ENCODE measurements at places on chromosomes 7 and 10.

DNA sequence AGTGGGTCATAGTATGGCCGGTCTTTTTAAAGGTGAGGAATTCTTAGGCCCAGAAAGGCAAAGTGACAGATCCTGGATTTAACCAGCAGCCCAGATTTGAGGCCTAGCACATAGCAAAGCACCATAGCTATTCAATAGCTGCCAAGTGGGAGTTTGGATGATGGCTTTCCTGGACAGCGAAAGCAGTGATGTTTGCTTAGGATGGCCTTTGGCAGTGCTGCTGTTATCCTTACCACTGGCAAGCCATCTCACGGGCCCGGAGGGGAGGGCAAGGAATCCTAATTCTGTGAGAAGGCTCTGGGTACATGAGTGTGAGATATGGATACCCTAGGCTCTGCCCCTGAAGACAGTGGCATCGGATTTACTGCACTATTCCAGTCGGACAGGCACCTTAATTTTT, 50.4 kb downstream of the TCF7L2 start:
- no peak for DNase-seq

DNA sequence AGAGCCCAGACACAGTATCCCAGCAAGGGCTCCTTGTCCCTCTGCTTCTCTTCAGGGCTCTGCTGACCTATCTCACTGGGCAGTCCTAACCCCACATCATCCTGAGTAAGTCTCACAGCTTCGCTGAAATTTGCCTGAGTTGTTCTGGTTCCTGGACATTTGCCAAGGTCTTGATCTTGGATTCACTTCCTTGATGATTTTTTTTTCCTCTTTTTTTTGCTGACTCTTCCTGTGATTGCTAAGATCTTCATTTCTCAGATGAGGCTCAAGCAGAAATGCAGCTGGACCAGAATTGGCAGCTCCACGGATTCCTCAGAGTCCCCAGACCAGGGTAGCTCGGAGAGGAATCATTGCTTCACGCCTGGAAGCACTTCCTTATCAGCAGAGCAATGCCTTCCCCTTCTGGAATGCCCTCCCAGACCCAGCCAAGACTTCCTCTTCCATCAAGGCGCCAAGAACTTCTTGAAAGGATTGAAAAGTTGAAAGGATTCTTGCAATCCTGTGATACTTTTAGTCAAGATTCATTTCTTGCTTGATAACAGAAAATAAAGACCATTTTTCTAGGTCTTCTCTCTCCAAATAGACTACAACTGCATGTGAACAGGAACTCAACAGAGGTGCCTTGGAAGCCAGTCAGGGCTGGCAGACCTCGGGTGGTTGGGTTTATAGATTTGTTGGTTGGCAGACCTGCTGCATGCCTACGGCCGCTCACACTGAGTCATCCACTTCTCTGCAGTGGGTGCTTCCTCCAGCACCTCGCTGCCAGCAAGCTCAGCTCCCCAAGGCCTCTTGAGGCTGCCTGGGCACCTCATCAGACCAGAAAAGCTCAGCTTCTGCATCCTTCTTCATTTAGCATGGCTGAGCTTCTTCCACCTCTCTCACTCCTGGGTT, 8.8 kb upstream of the AFAP1L2 start:
- no peak for DNase-seq

DNA sequence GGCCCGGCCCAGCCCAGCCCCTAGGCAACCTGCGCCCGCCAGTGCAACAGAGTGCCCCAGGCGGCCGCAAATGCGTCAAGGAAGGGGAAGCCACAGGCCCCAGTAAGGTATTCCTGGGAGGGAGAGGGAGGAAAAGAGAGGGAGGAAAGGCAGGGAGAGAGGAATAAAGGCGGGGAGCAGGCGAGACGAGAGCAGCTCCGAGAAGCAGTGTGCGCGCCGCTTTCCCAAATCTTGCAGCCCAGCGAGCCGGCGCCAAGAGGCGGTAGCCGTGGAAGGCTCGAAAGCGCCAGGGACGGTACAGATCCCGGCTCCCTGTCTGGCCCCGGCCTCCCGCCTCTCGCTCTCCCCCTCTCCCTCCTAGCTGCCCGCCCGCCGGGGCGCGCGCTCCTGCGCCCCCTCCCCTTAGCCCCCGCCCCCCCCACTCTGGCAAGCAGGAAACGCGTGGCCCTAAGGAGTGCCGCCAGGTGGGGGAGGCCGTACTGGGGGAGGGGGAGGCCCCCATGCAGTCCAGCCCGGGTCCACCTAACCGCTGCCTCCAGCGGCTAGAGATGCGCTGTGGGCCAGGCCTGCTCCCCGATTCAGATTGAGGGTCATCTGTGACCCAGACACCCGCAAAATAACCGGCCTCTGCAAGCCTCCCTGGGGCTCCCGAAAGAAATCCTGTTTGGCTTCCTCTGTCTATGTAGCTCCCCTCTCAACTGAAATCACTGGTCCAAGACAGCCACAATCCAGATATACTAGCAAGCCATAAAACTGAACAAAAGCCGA, 4.3 kb downstream of the HOXA10 start:
- peak; percentile 73 for DNase-seq

DNA sequence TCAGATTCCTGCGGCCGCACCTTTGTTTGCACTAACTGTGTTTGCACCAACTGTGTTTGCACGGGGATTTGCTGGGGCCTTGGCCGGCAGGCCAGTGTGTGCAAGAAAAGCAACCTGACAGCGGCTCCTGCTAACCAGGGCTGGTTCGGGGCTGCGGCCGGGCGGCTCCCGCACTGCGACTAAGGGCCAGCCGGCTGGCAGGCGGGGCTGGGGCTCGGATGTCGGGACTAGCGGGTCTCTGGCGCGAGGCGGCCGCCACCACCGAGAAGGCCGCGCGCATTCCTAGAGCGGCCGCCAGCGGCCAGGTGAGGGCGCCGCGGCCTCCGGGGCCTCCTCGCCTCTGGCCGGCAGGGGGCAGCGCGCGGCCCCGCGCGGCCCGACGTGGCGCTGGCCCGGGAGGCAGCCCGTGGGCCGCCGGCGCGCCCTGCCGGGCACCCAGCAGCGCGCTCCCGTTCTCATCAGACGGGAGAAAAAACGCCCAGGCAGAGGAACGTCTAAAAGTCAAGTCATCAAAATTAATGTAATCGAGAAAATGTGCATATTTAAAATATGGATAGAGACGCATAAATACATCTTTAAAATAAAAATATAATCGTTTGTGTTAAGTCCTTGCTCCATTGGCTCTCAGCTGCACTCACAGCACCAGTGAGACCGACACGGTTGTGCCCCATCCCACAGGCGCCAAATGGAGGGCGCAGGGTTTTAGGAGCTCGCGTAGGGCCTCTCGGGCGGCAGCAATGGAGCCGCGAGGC, 38.5 kb downstream of the ZNF777 start:
- DNase-seq: peak; percentile 46

- DNase-seq: no peak
These were observed 14.8 kb upstream of the CFAP46 start for GRCh38 chr10:132957131-132957530.

- peak; percentile 61 for DNase-seq
These were observed 1.7 kb upstream of the NEURL1 start for GRCh38 chr10:103491729-103492364.

GRCh38 chr7:8214244-8214824, 47.6 kb downstream of the ICA1 start:
- no peak for DNase-seq

DNA sequence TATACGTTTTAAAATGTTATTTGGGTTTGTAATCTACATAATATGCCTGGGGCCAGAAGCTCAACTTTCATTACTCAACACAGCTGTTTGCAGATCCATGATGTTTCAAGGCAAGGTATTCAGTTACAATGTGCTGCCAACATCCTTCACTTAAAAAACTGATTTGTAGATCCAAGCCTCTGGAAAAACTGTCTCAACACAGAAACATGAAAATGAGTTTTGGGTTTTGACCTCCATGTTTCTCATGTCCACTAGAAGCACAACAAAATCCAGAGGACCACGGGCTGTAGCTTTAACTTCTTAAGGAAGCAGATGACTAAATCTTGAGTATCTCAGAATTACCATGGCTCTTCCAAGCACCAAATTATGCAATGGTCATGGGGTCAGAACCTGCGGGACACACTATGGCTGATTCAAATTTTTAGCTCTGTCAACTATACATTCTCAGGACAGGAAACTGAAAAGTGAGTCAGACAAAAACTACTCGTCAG, 247.1 kb upstream of the GRB10 start:
- no peak for DNase-seq

- DNase-seq: peak; percentile 44
These were observed 431.2 kb upstream of the IGFBP3 start for GRCh38 chr7:46352004-46352954.

GRCh38 chr10:124676416-124677062, 67.6 kb downstream of the FAM53B start:
- DNase-seq: peak; percentile 66

DNA sequence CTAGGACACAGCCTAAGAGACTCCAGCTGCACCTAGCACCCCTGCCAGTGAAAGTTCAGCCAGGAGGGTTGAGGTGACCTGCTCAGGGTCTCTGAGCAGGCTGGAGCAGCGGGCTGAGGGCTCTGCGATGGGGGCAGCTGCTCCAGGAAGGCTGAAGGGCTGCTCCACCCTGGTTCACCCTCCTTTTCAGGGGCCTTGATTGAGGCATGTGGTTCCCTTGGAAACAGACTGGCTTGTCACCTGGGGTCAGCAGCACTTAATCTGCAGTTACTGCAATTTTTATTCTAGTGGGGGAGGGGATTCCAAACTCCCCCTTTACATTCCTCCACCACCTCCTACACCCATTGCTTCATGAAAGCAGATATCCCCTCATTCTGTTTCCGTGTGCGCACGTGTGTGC, 85.3 kb upstream of the UNC5B start:
- no peak for DNase-seq

- DNase-seq: peak; percentile 94
These were observed at the start of gene RBM28 for GRCh38 chr7:128343554-128344430. Gene RBM28 (minus strand): TSS chr7:128343908. CDS start chr7:128343793, 115 bp downstream.

DNA sequence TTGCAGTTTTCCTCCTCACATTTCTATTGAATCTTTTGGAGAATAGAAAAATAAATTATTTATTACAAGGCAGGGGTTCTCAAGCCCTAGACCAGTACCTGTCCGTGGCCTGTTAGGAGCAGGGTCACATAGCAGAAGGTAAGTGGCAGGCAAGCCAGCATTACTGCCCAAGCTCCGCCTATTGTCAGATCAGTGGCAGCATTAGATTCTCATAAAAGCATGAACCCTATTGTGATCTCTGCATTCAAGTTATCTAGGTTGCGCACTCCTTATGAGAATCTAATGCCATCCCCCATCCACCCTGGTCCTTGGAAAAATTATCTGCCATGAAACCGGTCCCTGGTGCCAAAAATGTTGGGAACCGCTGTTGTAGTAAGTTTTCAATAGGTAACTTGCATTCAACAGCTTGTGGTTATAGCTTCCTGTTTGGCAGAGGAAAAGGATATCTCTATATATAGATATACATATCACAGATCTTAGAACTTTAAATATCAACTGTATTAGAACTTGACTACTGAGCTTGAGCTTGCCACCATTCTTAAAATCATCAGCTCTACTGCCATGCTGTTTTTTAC, 165.1 kb downstream of the AHR start:
- DNase-seq: no peak

DNA sequence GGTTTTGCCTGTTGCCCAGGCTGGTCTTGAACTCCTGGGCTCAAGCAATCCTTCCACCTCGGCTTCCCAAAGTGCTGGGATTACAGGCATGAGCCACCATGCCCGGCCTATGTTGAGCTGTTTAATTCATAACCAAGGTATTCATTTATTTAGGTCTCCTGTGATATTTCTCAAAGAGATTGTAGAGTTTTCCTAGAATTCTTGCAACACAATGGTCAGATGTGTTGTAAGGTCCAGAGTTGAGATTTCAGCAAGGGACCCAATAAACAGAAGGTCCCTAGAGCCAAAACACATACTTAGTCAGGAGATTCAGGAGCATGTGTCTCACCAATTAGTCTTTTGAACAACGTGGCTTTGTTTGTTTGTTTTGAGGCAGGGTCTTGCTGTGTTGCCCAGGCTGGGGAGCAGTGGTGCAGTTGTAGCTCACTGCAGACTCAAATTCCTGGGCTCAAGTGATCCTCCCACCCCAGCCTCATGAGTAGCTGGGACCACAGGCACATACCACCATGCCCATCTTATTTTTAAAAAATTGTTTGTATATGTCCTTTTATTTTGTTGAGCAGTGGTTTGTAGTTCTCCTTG, 321.3 kb upstream of the GALNT17 start:
- DNase-seq: no peak

DNA sequence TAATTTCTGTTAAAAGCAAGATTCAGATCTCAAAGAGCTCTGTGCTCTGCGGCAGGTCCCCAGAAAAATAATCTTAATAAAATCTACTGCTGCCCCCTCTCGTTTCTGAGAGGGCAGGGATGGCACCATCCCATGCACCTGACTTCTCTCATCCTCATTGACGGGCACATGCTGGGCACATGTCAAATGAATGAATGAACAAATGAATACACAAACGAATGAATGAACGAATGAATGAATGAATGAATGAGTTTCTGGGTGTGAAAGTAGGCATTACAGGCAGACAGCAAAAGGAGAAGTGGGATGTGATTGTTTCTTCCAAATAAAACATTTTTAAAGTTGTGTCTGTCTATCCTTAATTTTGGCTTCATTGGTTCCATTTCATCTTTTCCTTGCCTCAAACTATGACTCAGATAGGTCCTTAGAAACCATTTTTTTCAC, 398.1 kb upstream of the PRKCQ start:
- DNase-seq: no peak

DNA sequence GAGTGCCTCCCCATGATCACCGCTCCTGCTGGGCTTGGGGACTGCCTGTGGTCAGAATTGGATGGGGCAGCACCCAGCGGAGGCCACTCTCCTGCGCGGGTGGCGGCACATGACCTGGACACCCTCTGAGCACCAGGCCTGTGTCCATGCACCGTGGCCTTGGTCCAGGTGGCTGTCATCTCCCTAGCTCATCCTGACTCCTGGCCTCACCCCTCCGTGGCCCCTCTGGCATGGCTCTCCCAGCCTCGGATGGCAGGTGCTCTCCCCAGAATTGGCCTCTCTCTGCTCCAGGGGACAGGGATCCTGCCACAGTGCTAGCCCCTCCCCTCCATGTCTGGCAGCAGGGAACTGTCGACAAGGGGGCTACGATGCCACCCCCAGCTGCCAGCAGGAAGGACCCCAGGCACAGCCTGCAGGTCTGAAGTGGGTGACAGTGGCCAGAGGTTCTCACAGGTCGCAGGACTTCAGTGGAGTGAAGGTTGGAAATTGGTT, 37.2 kb upstream of the BTBD16 start:
- peak; percentile 32 for DNase-seq

- no peak for DNase-seq
These were observed 37.3 kb upstream of the AKR1C2 start for GRCh38 chr10:5040781-5041470.

DNA sequence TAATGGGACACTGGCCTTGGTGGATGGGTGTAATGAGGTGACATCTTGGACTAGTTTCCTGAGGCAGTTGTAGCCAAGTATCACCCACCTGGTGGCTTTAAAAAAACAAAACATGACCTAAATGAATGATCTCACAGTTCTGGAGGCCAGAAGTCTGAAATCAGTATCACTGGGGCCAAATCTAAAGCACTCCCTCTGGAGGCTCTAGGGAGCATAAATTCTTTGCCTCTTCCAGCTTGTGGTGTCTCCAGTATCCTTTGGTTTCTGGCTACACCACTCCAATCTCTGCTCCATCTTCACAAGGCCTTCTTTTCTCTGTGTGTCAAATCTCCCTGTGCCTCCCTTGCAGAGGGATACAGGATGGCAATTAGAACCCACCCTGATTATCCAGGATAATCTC, 342.9 kb downstream of the CALN1 start:
- DNase-seq: no peak

GRCh38 chr10:77111611-77112550, 525.7 kb downstream of the KCNMA1 start:
- DNase-seq: peak; percentile 55

GRCh38 chr7:94612253-94612652, 43.7 kb downstream of the SGCE start:
- no peak for DNase-seq

- no peak for DNase-seq
These were observed 14.9 kb downstream of the BZW2 start for GRCh38 chr7:16660702-16661464.

GRCh38 chr10:104327745-104328645, 10.3 kb downstream of the ITPRIP start:
- peak; percentile 79 for DNase-seq
